LHCN-M2 (cell line): ENCODE measurements at places on chromosomes 16 and 17.

DNA sequence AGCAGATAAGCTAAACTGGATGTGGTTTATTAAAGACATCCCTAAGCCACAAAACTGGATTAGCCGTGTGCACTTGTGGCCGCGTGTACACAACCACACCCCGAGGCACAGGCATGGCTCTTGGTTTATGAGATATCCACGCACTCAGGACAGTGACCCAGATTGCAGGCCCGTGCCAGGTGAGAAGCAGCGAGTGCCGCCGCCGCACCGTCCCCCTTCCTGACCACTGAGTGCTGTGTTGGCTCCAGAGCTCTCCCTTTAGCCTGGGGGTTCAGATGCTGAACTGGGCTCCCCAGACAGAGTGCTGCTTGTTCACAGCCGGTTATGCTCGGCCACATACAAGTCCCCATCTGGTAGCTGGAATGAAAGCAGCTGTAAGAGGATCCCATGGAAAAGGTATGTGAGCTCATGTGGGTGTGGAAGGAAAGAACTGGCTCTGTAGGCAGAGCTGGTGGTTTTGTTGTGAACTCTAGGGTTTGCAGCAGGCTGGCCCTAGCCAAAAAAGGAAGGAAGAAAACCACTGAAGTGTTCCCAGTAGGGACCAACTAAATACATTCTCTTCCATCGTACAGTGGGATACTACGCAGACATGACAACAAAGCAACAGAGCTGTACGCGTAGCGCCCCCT is 29.5 kb downstream of the KNOP1 start:
- no peak for DNase-seq

DNA sequence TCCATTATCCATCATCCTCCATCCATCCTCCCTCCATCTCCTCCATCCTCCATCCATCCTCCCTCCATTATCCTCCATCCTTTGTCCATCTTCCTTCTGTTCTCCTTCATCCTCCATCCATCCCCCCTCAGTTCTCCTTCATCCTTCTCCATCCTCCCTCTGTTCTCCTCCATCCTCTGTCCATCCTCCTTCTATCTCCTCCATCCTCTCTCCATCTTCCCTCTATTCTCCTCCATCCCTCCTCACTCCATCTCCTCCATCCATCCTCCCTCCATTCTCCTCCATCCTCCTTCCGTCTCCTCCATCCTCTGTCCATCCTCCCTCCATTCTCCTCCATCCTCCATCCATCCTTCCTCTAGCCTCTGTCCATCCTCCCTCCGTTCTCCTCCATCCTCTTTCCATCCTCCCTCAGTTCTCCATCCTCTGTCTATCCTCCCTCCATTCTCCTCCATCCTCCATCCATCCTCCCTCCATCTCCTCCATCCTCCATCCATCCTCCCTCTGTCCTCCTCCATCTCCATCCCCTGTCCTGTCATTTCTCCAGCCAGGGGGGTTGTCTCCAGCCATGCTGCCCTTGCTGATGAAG is 143.7 kb downstream of the SDK2 start:
- no peak for DNase-seq

DNA sequence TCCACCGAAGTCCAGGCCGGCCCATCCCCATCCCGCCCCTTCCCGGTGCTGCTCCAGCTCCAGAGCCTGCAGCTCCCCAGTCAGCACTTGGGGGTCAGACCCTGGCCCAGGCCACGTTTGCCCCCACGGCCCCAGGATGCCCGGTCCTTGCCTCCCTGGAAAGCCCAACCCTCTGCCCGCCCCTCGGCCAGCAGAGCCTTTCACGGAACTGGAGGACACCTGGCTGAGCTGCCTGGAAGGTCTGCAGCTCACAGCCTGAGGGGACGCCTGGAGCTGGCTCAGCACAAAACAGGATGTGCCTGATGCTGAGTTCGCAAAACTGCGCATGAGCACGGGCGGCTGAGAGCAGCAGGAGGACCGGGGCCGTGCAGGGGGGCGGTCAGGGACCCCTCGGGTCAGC is 29.7 kb upstream of the SSTR5 start:
- no peak for DNase-seq

DNA sequence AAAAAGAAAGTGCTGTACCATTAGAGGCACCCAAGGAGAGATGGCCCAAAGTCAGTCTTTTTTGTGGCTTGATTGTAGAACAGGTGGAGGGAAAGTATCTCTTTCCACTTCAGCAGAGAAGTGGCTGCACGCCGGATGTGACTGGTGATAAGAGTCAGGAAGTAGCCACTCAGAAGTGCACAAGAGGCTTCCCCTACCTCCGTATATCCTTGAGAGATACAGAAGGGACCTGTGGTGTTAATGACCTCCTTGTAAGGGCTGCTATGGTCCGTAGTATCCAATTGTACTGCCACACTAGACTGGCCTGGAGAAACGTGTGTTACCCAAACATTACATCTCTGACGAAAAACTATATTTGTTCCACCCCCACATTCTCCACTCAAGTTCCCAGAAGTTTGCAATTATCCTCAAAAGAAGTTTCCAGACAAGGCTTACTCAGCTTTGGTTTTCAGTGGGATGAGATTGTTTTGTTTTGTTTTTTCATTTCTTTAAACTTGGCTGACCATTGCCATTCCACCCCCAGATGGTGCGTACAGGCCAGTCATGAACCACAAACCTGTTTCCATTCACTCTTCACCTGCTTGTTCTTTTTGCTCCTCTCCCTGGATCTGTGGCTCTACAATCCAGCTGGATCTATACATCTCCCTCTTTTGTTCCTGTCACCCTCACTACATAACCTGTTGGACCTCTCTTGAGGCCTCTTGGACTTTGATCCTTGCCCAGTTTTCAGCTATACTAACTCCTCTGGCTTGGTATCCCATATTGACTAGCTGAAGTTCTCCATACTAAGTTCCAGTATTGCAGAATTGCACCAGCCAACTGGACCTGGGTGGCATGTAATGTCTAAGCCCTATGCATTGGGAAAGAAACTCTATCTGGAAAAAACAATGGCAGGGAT is 20.7 kb upstream of the MED13 start:
- DNase-seq: no peak

DNA sequence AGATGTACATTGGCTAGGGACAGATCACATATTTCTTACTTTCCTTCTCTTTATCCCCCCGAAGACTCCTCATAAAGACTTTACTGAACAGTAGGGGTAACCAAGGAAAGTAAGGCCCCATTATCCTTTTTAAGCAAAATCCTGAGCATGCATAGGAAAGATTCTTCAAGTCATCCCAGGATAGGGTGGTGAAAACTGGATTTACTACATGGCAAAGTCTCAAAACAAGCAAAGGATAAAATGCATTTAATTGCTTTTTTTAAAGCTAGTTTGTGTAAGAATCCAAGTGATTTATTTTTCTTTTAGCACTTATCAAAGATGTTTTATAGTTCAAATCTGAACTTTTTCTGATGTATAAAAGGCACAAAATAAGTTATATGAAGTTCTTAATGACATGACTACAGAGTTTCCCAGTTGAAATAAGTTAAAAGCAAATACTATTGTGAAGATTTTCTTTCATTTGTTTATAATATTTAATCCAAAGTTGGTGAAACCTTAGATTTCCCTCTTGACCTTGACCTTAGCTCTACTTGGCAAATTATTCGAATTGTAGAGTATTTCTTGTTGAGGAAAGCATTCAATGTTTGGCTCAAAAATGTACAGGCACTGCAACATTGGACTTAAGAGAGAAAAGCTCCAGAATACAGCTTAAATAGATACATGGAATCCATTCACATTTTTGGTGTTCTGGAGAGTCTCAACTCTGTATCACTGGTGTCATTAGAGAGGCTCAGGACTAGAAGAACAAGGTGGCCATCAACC is 104.3 kb downstream of the ABCA8 start:
- no peak for DNase-seq

DNA sequence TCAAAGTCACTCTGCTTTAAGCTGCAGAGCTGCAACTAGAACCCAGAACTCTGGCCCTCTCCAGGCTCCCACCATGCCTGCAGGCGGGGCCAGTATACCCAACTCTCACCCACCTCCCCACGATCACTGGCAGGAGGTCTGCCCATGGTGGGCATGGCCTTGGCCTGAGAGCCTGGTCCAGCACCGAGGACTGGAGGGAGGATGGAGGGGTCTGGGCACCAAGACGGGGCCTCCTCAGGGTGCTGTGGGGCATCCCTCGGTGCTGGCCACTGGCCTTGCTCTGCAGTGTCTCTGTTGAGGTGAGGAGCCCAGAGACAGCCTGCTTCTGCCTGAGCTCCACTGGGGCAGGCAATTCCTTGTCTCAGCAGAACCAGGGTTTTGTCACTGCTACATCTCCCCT is 1.5 kb upstream of the KRT16 start:
- DNase-seq: no peak

- no peak for DNase-seq
These were observed 19.7 kb downstream of the CDH13 start for GRCh38 chr16:82646504-82646903.

DNA sequence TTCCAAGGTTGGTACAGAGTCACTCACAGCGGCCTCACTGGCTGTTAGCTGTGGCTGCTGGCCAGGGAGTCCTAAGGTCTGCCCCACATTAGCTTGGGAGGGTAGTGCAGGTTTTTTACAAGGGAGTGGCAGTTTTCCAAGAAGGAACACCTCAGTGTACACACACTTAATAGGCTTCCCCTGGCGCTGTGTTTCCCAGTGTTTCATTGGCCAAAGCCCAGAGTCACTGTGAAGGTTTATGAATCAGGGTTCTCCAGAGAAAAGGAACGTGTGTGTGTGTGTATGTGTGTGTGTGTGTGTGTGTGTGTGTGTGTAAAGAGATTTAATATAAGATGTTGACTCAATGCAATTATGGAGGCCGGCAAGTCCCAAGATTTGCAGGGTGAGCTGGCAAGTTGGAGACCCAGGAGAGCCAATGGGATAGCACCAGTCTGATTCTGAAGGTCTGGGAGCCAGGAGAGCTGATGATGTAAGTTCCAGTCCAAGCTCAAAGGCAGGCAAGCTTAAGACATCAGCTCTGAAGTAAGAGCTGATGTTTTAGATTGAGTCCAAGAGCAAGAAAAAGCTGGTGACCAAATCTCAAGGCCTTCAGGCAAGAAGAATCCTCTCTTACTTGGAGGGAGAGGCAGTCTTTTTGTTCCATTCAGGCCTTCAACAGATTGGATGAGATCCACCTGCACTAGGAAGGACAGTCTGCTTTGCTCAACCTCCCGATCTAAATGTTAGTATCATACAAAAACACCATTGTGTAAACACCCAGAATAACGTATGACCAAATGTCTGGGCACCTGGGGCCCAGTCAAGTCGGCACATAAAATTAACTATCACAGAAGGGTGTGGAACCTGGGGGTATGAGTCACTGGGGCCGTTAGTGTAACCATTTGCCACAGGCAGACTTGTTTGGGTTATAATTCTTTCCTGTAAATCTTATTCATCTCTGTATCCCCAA is 206.8 kb downstream of the PRKCA start:
- peak; percentile 43 for DNase-seq

DNA sequence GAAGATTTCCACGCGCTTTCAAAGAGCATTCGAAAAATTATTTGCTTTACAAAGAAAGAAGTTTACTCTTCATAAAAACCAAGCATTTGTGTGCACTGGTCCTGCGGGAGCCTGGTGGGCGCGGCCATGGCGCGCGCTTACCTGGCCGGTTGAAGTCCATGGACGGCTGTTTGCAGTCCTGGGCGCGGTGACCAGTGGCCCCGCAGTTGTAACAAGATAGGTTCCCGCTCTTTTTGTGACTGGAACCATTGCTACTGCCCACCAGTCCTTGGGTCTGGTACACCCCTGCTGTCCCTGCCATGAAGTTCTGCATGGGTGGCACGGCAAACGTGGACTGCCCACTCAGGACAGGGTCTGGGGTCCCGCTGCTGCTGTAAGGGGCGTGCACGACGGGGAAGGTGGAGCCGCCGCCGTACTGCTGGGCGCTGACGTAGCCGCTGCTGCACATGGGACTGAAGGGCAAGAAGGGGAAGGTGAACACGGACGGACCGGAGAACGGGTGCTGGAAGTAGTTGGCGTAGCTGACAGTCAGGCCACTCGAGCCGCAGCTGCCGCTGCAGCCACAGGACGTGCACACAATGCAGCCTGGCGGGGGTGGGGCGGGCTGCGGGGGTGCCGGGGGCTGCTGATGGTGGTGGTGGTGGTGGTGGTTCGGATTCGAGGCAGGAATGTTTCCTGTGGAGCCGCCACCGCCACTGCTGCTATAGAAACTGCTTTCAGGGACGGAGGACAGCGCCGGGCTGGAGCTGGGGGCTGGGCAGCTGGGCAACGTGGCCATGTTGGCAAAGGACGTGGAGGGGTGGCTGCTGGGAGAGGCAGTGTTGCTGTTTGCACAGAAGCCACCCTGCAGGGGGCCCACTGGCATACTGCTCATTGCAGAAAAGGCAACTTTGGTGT is 19.5 kb downstream of the MAP1LC3B start:
- DNase-seq: no peak

DNA sequence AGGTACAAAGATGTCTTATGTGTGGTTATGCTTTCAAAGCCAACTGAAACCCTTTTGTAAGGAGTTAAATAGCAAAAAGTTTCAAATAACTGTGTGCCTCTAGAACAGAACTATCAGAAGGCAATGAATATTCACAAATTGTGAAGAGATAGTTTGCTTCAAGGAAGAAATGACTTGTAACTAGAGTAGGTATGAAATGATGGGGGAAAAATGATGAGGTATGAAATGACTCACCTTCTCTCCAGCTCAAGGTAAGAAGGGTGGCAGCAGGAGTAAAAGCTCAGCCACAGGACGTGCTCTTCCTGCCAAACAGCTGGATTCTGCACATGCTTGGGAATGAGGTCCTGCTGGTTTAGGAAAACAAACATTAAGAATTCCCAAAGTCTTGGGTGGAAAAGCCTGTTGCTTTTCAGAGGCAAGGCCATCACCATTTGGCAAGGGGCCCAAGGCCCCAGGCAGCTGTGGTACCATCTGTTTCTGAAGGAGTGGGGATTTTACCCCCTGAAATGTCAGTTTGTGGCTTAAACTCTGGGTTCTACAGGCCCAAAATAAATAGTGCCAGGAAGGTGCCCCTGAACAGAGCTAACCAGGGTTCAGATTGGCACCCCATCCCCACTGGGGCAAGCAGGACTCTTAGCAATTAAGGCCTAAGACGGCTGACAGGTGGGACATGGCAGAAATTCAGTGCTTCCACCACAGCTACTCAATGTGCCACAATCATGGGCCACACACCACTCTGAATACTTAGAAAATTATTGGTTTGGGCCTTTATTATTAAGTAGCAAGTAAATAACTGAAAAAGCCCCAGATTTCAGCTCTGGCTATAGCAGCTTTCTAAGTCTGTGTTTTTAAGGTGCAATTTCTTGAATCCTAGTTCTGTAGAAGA is 13.3 kb downstream of the HERPUD1 start:
- peak; percentile 85 for DNase-seq

DNA sequence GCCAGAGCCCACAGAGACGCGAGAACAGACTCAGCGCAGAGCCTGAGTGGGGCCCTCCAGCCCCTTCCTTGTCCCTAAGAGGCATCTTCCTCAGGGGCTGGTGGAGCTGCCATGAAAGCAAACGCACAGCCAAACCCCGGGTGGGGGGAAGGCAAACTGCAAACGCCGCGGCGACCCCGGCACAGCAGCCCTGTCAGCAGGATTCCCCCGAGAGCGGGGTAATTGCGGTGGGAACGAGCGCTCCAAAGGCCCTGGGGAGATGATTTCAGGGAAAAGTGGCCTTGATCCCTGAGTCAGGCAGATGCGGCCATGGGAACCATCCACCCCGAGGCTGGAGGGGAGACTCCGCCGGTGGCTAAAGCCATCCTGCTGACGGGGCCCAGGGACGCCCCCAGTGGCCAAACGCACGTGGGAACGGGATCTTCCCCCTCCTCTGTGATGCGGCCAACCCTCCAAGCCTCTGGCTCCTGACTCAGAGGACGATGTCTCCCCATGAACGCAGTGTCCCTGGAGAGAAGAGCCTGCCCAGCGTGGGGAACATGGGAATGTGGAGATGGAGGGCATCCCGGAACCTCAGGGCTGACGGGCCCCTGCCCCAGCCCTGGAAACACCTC is 25.1 kb downstream of the SLC7A5 start:
- DNase-seq: no peak
